ENCODE measurements at places on chromosomes 6 and 20. TPM values are rescaled to one million over a fixed set of nuclear protein-coding genes. Genes with fewer than 3 reads are reported as not detected.

Gene SALL4
- total RNA-seq = 0.04 TPM

Gene HMGCLL1
- not detected for total RNA-seq

Gene IL17F
- total RNA-seq = 295 TPM

Gene VGLL2
- not detected for total RNA-seq

Gene SLC44A4
- total RNA-seq = not detected

Gene DPPA5
- not detected for total RNA-seq

Gene ADTRP
- total RNA-seq = 47.7 TPM

Gene AGER
- 50.2 TPM for total RNA-seq

Measured in activated T-helper 17 cell treated with anti-CD3 and anti-CD28 coated beads, Interleukin-2, amount 50 U/mL, for 72 hours (primary cell).